ENCODE measurements at places on chromosomes 7 and 10. TPM values are rescaled to one million over a fixed set of nuclear protein-coding genes. Genes with fewer than 3 reads are reported as not detected.

The SERPINE1 gene
- 152 TPM for total RNA-seq

The NEUROD6 gene
- total RNA-seq, result 0.96 TPM

- no peak for DNase-seq
Measured at GRCh38 chr7:27939893-27940292, 199.9 kb downstream of the TAX1BP1 start.

DNA sequence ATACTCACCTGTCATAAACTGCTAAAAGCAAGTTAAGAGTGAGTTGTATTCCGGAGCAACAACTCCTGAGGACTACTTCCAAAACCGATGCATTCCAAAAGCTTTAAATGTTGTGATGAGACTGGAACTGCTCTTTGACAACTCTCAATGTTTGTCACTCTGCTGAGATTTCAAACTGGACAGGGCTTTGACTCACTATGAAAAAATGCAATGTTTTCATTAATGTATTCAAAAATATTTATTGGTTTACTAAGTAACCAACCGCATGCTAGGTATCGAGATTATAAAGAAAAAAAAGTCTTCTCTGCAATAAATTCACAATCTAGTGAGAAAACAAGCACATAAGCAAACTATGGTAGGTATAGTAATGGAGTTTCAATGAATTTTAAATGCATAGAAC lies 107.9 kb upstream of the GNAI1 start:
- no peak for DNase-seq

DNA sequence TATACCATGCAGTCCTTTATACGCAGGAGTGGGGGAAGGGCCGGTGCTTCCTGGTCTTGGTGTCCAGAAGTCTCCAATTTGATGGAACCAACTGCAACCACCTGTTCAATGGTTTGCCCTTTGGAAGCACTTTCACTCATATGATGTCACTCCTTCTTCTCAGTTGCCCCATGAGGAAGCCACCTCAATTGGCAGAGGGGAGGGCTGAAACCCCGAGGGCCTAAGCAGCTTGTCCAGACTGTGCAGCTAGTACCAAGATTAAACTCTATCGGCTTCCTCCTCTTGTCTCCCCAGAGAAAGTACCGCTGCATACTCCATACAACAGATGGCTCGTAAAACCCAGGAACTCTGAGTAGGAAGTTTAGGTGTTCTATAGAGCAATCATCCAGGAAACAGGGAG lies 789.4 kb downstream of the TYW1 start:
- DNase-seq, result no peak

GRCh38 chr10:2081501-2081900 lies 344.2 kb upstream of the ADARB2 start:
- DNase-seq, result no peak

- DNase-seq, result no peak
Measured at GRCh38 chr10:50540826-50541122, 83.0 kb downstream of the SGMS1 start.
